Stimulated activated CD8-positive, alpha-beta memory T cell treated with anti-CD3 and anti-CD28 coated beads, Interleukin-4, amount 100 ng/mL, for 1 hour (primary cell): ENCODE measurements at places on chromosomes 7 and 10.

- DNase-seq: no peak
Measured at GRCh38 chr10:69516316-69516715, 56.9 kb downstream of the NEUROG3 start.

DNA sequence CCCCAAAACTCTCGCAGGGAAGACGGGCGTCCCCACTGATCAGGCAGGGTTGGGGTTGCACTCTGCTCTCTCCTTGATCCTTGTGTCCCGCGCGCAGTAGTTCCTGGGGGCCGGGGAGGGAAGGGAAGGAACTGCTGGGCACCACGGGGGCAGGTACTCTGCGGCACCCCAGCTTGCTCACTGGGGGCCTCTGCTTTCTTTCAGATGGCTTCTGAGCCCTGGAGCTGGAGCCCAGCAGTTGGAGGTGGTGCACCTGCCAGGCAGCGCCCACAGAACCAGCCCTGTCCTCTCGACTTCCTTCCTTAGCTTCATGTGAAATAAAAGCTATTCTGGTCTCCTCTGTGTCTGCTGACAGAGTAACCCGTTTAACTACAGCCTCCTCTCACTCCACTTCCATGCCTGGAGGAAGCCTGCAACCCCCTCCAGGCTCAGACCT lies 12.2 kb downstream of the PLAC9 start:
- no peak for DNase-seq

- no peak for DNase-seq
Measured at GRCh38 chr7:33039257-33039902, 23.2 kb downstream of the NT5C3A start.

DNA sequence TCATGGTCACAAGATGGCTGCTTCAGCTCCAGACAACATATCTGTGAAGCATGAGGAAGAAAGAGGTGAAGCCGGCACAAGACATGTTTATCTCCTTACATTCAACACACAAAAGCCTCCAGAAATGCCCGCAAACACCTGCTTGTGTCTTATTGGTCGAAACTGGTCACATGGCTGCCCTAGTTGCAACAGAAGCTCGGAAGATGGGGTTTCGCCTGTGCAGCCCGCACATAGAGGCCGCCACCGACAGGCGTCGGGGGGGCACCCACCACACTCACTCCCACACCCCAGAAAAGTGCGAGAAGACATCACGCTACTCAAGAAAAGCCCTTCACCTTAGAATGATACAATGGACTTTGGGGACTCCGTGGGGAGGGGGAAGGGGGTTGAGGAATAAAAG lies 63.0 kb upstream of the MGMT start:
- no peak for DNase-seq

DNA sequence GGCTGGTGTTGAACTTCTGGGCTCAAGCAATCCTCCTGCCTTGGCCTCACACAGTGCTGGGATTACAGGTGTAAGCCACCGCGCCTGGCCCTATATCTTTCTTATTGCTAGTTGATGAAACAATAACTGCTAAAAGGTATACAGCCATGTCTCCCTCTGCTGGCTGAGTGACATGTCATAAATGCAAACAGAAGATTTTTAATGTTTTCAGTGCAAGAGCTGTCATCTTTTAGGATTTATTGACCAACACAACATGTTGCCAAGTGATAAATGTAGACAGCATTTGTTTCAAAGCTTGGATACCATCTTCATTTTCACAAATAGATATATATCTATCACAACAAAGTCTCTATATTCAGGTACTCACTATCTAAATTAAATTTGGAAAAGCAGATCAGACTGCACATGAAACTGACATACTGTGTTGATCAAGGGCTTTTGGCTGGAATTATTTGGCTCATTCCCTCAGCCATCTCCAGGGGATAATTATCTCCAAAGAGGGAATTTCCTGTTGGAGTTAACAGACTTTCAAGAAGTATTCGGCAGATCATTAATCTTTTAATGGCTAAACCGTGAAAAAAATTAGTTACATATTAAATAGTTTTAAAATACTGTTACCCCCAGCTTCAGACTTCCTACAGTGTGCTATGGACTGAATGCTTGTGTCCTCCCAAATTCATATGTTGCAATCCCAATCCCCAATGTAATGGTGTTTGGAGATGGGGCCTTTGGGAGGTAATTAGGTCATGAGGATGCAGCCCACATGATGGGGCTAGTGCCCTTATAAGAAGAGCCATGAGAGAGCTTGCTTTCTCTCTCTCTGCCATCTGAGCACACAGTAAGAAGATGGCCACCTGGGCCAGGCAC lies 41.3 kb upstream of the SRPK2 start:
- DNase-seq: peak; percentile 1

DNA sequence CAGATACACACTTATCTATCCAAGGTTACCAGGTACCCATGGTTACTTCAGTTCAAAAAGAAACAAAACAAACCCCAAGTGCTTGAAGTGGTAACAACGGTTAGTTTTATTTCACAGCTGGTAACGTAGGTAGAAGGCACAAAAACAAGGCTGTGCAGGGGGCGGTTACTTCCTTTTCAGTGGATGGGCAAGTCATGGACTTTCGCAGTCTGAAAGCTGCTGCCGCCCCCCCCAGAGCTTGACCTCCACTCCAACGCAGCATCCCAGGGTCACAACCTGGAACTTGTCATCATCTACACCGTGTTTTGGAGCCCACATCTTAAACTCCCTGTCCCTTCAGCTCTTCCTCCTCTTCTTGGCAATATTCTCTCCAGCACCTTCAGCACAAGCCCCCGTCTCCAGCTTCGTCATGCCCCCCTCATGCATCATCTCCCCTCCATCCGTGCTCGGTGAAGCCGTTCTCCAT lies 181.2 kb upstream of the ITGB1 start:
- no peak for DNase-seq

DNA sequence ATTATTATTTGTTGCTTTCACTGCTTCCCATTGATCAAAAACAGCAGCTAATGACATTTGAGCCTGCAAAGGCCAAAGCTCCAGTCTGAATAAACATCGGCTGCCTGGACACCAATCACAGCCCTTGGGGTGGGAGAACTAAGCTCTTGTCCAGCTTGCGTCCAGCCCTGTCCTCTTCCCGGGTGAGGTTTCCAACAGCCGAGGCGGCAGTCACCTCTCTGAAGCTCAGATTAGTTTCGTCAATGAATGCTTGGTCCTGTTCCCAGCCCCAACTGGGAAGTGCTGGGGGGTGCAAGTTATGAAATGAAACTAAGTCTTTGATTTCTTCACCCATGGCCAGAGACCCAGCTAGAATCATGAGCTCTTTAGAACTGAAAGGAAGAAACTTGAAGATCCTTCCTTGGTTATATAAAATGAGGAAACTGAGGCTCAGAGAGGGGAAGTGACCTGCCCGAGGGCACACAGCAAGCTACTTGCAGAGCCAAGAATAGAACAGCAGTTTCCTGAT lies 114.0 kb upstream of the TCF7L2 start:
- DNase-seq: no peak

DNA sequence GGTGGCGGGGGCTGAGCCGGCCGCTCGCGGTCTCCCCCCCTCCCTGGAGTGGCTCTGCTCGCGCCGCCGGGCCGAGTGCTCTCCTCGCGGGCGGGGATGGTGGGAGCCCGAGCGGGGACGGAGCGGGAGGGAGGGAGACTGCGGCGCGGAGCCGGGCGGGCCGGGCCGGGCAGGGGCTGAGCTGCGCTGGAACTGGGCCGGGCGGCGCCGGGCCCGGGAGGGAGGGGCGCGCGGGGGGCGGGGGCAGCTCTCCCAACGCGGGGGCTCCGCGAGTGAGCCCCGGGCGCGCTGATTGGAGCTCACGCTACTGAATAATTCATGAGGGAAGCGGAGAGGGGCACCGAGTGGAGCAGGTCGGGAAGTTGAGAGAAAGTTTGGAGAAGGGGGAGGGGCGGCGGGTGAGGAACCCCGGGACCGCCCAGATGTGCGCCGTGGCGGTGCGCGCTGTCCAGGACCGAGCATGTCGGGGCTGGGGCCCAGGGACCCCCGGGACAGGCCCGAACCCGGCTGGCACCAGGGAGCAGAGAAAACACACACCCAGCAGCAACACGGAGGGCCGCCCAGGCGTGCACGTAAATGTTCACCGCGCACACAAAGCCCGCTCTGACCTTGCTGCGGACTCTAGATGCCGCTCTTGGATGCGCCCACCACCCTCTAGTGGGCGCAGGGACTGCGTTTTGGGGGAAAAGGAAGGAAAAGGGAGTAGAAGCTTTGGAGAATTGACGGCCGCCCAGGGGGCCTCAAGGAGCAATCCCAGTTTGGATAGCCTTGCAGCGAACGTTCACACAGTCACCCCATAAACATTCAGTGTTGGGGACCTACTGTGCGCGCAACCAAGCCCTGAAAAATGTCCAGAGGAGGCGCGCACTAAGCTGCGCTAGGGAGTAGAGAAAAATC lies at the start of gene EPHB4:
Gene EPHB4 (minus strand): TSS at position 194 of the 897 bp plus-strand sequence. CDS start 493 bp downstream, outside the sequence.
- DNase-seq: no peak

- no peak for DNase-seq
Measured at GRCh38 chr7:138684340-138684739, 16.8 kb downstream of the SVOPL start.

GRCh38 chr10:58644311-58644710 lies 131.6 kb downstream of the BICC1 start:
- DNase-seq: no peak

- no peak for DNase-seq
Measured at GRCh38 chr10:63140077-63140476, 6.9 kb downstream of the NRBF2 start.

- no peak for DNase-seq
Measured at GRCh38 chr10:117694190-117694589, 151.6 kb downstream of the EMX2 start.

GRCh38 chr10:94103801-94104221 lies 110.1 kb downstream of the PLCE1 start:
- no peak for DNase-seq

DNA sequence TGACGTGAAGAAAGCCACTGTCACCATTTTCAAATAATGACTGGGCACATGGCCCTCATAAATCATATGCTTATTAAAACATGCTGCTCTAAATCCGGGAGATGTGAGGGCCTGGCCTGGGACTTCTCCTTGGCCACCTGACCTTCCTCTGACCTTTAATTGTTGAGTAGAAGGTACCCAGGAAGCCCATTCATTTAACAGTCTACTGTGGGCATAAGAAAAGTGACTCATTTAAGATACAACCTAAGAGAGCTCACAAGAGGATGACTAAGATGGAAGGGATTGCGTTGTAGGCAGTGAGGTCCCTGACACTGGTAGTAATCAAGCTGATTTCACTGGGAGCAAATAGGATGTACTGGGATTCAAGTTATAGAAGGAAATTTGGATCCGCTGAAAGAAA lies 203.4 kb upstream of the GPR26 start:
- DNase-seq: no peak

GRCh38 chr10:77283326-77283725 lies 354.3 kb downstream of the KCNMA1 start:
- DNase-seq: no peak
